ENCODE measurements at places on chromosomes 6 and 20.

GRCh38 chr6:129130959-129131681, 248.2 kb downstream of the LAMA2 start:
- no peak for DNase-seq

- DNase-seq, result peak; percentile 34
Observed at GRCh38 chr6:142945049-142945445, at the start of gene HIVEP2. TSS of gene HIVEP2 (minus strand) at chr6:142945176. CDS start at chr6:142774738, 170,438 bp downstream.

DNA sequence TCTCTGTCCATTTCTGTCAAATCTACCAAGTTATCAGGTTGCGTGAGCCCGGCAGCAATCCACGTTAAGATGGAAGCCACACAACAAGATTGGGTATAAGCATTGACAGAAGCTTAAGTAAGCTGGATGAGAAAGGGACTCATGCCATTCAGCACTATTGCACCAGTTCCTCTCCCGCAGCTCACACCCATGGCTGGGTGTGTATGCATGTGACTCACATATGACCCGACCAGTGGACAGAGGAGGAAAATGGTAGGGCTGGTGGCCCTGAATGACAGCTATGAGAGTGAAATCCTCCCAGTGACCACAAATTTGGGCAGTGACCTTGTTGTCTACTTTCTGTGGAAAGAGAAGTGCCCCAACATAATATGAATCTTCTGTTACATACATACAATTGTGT, 113.5 kb downstream of the OTOR start:
- DNase-seq, result no peak

DNA sequence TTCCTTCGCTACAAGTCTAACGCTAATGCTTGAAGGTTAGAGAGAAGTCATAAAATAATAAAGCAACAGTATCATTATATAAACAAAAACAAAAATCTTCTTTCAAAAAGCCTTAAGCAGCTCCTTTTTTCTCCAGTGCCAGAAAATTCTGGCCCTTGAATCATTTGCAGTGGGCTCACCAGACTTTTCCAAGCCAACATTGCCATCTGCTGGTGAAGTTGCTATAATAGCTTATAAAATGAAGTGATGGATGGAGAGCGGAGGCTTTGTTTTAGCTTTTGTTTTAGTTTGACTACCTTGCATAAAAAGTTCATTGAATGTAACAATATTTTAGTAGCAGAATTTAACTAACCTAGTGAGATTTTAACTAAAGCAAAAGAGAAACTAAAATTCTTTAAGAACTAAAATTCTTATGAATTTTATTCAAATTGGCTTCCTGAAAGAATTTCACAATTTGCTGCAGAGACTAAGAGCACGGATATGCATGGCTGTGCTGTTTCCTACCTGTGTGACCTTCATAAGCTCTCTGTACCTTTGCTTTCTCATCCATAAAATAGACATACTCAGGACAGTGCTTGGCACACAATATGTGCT, 44.8 kb upstream of the SLC2A12 start:
- peak; percentile 34 for DNase-seq

GRCh38 chr6:67666177-67666964, 968.7 kb upstream of the ADGRB3 start:
- no peak for DNase-seq

Measured in GM19239 (cell line).